ENCODE measurements at places on chromosomes 6 and 20.

DNA sequence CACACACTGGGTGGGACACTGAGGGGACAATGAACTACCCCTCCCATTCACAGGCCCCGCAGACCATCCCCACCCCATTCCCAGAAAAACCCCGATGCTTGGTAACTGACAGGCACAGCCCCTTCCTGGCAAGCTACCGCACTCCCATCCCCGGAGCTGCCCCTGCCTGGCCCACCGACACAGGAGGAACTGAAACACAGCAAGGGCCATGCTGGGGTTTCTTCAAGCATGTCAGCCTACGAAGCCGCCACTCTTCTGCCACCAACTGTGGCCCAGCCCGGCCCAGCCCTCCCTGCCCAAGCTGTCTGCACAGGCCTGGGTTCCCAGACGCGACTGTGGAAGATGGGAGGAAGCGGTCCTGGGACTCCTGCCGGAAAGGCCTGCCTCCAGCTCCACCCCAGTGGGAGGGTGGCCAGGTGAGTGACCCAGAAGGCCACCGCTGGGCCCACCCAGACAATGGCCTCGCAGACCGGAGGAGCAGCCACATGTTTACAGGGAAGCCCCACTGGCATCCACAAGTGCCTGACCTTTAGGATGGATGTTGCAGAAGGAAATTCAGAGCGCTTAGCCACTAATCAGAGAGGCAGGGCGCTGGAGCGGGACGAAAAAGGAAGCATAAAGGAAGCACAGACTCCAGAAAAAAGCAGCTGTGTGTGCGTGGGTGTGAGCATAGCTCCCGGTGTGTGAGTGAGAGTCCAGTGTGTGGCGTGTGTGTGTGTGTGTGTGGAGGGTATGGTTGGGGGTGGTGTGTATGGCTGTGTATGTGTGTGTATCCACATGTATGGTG is 91.6 kb downstream of the PRND start:
- DNase-seq, result no peak

GRCh38 chr6:23927935-23928334 is 198.1 kb upstream of the NRSN1 start:
- DNase-seq, result no peak

- DNase-seq, result no peak
These were observed 534 bp upstream of the AKIRIN2 start for GRCh38 chr6:87702589-87702945.

GRCh38 chr20:49656304-49656703 is 57.4 kb downstream of the B4GALT5 start:
- DNase-seq, result no peak

DNA sequence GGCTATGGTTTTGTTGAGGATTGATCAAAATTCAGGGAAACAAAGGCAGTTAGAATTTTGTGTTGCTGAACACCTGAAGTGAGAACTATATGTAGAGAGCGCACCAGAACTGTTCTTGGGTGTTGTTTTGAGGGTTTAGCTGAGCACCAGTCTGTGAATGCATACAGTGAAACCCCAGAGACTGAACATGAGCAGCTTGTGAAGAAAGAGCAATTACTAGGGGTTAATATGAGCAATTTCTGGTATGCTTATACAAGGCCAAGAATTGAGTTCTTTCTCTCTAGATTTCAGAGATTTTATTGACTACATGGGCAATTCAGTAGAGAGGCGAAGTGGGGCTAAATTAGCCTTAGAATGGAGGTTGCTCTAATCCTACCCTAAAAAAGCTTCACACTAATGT is 93.9 kb downstream of the CD2AP start:
- no peak for DNase-seq

DNA sequence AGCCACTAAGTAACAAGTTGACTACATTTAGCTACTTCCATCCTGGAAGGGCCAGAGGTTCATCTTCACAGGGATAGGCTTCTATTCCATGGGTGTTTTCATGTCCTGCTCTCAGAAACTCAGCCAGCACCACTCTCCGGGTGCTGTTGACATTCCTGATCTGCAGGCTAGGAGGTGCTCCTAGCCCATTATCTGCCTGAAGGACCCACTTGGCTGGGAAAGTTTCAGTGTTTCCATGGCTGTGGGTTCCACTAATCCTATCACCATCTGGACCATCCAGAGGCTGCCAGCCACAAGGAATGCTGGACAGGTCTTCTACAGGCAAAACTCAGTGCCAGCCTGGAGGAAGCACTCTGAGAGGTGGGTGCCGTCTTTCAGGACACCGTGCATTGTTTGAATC is 45.2 kb downstream of the HLA-G start:
- DNase-seq, result no peak

DNA sequence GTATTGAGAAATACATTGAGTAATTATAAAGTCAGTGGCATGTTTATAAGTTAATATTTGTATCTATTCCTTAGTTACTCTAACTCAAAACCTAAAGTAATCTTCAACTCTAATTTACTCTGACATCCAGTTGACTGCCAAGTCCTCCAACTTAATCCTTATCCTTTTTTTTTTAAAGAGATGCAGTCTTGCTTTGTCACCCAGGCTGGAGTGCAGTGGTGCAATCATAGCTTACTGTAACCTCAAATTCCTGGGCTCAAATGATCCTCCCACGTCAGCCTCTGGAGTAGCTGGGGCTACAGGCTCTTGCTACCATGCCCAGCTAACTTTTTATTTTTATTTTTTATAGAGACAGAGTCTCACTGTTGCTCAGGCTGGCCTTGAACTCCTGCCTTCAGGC is 24.4 kb downstream of the PTPN1 start:
- no peak for DNase-seq
